Omental fat pad (tissue), 4 donors: ENCODE measurements at places on chromosomes 1 and 21. TPM values are rescaled to one million over a fixed set of nuclear protein-coding genes. Genes with fewer than 3 reads are reported as not detected.
A peak's percentile ranks its signal among the peaks of the same experiment; 100 is the strongest.

DNA sequence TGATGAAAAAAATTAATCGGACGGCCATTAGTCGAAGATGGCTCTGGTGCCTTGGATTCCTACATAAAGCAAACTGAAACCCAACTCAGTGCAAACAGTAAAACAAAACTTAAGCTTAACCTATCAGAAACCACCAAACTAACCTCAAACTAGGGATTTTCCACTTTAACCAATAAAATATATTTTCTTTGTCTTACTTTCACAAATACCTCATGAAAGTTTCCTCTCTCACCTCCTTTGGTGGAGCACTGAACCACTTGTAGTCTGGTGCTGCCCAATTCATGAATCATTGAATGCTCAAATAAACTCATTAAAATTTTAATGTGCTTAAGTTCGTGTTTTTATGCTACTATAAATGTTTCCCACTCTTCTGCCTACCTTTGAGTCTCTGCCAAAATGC lies 7.0 kb downstream of the ADORA3 start:
- no peak for DNase-seq

- no peak for DNase-seq
Observed at GRCh38 chr21:34027721-34028461, 45.5 kb upstream of the MRPS6 start.

GRCh38 chr21:17597680-17598079 lies 15.0 kb downstream of the BTG3 start:
- DNase-seq: no peak

DNA sequence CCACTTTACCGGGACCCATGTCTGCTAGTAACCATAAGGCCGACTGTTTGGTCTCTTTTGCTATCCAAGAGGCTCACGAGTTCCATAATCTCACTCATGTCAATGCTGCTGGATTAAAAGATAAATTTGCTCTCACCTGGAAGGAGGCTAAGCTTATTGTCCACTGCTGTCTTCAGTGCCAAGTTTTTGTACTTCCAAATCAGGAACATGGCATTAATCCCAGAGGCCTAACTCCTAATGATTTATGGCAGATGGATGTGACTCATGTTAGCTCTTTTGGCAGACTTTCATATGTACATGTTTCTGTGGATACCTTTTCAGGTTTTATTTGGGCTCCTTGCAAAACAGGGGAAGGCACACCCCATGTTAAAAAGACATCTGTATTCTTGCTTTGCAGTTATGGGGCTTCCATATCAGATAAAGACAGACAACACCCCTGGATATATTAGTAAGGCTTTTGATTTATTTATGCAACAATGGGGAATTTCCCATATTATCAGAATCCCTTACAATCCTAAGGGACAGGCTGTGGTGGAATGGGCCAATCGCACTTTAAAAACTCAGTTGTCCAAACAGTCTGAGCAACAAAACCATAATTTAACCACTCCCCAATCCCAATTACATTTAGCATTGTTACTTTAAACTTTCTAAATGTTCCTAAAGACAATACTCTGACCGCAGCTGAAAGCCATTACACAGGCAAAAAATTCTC lies 162.7 kb downstream of the IER5 start:
- DNase-seq: no peak

DNA sequence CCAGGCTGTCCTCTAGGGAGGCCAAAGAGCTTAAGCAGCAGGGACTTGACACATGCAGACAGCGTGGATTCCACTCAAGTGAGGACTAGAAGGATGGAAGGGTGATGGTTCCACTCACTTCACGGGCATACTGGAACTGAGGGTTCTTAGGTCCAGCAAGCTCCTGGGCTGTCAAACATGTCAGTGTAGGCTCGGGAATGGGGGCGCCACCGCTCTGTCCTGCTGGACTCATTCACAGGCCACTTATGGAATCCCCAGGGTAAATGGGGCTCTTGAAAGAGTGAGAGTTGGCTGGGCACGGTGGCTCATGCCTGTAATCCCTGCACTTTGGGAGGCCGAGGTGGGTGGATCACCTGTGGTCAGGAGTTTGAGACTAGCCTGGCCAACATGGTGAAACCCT lies 27.7 kb upstream of the CSF3R start:
- no peak for DNase-seq

DNA sequence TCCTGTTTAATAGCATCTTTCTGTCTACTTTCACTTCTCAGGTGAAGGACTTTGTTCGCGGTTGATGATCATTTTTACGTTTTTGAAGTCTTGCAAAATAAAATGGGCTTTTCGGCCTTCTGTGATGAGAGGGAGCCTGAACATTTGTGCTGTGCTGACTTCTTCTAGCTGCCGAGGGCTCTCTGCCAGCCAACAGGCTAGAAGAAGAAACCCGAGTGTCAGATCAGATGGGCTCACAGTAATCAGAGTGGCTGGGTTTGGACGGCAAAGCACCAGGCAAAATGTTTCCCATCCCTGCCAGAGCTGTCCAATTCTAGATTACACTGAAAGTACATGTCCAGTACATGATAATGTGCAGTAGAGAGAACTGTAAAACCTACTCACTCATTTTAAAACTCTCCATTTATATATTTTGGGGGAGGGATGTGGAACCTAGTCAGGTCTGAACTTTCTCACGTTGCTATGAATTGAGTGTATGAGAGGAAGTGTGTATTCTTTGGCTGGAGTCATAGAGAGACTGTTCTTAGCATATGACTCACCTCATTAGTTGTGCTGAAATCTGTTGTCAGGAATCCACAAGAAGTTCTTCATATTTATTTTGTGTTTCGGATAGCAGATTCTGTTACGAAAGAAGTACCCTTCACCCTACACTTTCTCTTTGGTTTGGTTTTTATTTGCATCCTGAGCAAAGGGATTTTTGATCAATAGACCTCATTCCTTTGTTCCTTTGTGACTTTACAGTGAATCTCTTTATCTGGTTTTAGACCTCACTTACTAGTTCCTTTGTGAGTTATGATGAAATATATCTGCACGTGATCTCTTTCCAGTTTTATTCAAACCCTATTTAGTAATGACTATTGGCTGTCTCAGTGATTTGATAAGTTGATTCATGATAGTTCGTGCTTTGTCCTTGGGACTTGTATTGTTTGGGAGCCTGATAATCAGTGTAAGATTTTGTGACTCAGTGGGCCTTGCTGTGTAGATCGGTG lies 4.8 kb downstream of the ATP1A1 start:
- DNase-seq: no peak

DNA sequence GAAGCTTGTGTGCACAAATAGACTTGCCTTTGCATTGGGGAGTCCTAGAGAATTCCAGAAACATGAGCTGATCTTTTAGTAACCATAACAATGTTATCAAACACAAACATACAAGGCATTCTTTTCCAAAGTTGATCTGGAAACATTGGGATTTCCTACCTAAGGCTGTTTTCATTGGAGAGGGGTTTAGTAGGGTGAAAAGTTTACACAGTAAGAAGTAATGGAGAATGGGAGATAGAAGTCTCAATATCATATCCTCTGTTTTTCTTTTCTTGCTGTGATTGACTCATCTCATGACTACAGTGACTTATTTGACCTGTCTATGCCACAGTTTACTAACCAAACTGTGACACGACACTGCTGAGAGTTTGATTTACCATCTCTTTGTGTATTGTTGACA lies 65.6 kb upstream of the PLA2G4A start:
- DNase-seq: no peak

DNA sequence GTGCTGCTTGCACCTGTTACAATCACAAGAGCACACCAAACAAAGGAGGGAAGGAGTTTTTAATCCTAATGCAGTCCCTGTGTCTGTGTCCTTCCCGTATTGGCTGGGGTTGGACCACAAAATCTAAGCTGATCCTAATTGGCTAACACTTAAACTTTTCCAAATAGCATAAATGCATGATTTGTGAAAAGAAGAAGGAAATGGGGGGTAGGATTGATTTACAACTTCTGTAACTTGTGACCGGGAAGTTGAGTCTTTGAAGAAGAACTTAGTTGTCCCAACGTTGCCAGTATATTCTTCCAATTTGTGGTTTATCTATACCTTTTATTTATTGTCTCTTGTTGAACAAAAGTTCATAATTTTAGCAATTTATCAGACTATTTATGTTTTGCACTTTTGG lies 11.8 kb upstream of the IPP start:
- DNase-seq: no peak

GRCh38 chr1:76480827-76481226 lies 386.5 kb upstream of the ST6GALNAC5 start:
- no peak for DNase-seq

DNA sequence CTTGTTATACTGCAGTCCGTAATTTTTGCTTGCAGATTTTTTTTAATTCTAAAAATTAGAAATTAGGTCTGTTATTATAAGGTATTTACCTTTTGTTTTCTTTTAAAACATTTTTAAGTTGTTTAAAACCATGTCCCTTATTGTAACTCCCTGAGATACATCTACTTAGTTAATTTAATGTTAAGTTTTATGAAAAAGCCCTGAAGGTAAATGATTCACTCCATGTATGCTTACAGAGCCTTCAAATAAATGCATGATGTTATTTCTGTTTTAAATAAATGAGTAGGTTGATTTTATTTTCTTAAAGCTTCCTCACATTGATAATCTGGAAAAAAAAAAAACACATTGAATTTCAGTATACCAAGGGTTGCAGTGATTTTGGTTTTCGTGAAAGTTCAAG lies 7.5 kb downstream of the SRSF11 start:
- DNase-seq: no peak

DNA sequence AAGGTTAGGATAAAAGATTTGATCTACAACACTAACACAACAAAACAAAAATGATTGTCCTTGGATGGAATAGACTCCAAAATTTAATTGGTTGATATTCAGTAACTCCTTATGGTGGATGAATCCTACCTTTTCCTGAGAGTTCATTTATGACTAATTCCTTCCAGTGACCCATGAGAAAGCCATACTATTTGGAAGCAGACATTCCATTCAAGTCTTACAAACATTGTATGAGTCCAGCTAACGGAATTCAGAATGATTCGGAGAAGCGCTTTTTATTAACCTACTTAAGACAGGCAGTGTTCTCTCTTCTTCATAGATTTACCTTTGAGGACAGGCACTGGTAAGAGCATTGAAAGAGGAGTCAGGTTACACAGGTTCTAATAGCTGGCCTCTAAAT lies 155.6 kb upstream of the ZNF648 start:
- no peak for DNase-seq

DNA sequence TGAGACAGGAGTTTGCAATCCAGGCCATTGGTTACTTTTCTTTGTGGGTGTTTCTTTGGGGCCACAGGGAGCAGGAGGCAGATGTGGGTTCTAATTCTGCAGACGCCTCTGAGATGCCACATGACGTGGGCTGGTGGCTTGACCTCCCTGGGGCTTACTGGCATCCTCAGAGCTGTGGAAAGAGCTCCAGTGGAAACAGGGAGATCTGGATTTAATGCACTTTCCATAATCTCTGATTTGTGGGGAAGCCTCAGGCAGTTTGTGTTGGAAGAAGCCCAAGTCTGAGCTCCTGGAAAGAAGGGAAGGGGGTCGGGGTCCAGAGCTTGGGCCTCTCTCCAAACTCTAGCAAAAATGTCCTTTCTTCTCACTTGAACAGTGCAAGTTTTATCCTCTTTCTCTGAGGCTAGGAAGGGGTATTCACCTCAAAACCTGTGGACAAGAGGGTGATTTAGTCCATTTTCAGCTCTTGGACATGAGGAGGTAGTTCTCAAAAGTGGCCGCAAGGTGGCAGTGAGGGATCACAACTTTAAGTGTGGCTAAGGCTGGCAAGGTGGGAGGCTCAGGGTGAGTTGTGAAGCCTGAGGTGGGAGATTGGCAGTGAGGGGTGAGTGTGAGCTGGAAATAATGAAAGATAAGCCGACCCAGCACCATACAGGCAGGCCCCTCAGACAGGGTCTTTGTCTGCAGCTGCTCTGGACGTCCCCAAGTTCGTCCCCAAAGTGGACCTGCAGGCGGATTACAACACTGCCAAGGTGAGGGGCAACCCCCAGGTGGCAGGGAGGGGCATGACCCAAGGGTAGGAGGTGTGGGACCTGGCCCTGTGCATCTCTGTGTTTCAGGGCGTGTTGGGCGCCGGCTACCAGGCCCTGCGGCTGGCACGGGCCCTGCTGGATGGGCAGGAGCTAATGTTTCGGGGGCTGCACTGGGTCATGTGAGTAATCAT lies 9.2 kb downstream of the IKBKE start:
- DNase-seq: peak; percentile 70

DNA sequence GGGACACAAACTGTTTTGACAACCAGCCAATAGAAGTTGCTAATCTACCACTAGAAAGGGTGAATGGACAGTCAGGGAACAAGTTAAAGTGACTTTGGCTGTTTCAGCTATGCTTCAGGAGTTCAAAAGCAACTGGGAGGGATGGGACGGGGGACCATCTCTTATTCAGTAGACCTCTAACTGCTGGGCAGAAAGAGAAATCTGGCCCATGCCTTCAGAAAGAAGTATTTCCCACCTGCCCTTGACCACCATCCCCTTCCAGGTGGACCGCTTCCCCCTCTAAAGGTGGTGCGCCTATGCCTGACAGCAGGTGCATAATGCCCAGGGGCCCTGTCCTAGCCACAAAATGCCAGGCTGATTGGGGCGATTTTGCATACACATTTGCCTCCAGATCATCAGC lies 5.2 kb downstream of the ITPKB start:
- no peak for DNase-seq

DNA sequence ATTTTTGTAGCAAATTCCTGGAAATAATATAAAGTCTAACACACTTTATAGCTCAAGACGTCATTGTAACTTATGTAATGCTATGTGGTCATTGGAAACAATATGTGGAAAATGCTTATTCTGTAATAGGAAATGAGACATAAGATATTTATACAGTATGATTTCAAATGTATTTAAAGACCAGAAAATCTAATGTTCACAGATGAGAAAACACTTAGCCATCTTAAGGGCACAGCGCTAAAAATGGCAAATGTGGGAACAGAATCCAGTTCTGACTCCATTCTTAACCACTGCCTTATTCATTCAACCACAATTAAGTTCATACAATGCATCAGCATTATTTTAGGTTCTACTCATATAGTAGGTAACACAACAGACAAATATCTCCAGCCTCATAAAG lies 12.5 kb downstream of the CSDE1 start:
- DNase-seq: no peak

DNA sequence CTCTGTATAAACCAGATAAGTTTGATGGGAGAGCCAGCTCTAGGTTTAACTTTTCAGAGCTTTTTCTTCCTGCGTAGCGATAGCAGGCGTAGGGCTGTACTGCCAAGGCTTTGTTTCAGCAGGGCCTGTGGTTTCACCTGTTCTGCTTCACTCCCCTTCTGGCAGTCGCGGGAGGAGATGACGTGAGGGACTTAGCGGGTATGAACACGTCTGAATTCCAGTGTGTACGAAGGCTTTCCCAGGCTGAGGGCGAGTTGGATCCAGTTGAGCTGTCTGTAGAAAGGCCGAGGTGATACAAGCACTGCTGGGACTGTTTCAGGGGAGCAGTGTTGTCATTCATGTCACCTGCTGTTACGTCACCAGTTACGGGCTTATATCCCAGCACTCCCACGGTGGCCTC lies 21.2 kb downstream of the PEX14 start:
- DNase-seq: no peak

GRCh38 chr1:61253059-61253735 lies 170.8 kb downstream of the NFIA start:
- no peak for DNase-seq

Gene ELAPOR1
- 0.48 TPM for total RNA-seq

Gene CADM3
- total RNA-seq: 34.4 TPM

Gene KIF2C
- 0.19 TPM for total RNA-seq

Gene PPIAL4G
- total RNA-seq: 0.25 TPM

Gene C4BPB
- total RNA-seq: 3.2 TPM

Gene KCNE2
- not detected for total RNA-seq

Gene MIB2
- total RNA-seq: 52.2 TPM

Gene PAQR6
- total RNA-seq: 0.74 TPM

Gene GSTM4
- total RNA-seq: 29.8 TPM

Gene ETV3L
- total RNA-seq: not detected
